ENCODE measurements at places on chromosomes 6 and 20.
A peak's percentile ranks its signal among the peaks of the same experiment; 100 is the strongest.

DNA sequence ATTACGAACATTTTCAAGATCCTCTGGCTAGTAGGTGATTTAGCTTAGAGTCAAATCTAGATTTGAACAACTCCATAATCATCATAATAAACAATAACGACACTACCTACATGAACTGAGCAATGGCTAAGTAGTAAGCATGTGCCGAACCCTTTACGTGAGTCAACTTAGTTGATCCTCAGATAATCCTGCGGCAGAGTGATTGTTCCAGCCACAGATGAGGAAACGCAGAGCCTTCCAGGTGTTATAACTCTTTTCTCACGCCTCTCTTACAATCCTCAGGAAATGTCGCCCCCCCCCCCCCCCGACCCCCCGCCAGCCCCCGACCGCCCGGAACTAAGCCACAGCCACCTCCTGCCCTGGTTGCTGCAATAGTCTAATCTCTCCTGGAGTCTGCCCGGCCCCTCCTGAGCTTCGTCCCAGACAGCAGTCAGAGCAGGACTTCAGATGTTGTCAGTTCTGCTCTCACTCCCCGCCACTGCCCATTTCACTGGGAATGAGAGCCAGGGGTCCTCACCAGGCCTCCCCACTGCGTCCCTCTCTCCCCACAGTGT lies 141.5 kb upstream of the AGPAT4 start:
- DNase-seq = peak; percentile 64

DNA sequence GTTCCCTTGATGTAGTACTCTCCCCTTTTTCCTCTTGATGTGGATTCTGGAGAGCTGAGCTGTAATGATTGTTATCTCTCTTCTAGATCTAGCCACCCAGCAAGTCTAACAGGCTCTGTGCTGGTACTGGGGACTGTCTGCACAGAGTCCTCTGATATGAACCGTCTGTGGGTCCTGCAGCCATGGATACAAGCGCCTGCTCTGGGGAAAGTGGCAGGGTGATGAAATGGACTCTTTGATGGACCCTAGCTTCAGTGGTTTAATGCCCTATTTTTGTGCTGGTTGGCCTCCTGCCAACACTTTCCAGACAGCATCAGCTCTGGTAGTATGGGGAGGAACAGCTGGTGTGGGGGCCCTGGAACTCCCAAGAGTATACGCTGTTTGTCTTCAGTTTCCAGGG lies 216.3 kb downstream of the ADGRG6 start:
- DNase-seq = no peak

DNA sequence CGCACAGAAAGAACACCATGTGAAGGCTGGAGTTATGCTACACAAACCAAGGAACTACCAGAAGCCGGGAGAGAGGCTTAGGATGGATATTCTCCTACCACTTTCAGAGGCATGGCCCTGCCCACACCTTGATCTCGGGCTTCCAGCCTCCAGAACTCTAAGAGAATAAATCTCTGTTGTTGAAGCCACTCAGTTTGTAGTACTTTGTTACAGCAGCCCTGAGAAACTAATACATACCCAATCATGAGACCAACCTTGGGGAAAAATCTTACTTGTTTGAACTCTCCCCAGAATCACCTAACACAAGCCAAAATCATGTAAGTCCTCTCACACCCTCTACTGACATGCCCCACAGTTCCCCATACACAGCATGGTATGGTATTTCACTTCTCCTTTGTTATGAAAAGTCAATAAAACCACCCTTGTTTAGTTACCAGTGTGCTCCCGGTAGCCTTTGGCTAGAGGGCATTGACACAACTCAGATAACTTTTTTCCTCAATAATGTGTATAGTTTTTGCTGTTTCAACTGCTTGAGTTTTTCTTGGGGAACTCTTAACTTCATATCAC lies 40.7 kb upstream of the SLC2A12 start:
- DNase-seq = no peak

- DNase-seq = no peak
Observed at GRCh38 chr6:90192857-90193256, 103.8 kb downstream of the BACH2 start.

DNA sequence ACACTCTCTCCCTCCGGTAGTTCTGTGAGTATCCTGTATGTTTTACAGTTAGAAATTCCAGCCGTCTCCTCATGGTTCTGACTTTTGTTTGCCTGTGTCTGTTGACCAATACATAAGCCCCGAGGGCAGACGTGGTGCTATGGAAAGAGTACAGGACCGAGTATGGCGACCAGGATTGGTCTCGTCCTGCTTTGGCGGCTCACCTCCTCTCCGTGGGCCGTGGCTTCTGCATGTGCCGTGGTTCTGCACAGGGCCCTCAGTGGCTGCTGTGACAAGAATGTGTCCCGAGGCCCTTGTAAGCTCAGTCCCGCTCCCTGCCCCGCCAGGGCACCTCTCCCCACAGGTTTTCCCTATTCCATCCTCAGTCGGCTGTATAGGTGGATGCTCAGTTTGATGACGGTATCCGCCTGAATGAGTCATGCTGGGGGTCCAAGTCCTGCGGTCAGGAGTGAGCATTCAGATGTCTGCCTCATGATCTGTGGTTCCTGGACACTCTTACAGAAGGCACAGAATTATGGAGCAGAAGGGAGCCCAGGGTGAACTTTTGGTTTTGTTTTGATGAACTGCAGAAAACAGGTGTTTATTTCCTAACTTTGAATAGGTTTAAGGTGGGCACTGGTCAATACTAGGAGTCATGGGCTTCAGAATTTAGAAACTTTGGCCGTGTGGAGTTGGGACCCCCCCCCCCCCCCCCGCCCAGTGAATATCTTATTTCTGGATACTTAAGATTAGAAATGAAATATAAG lies 1.2 kb downstream of the ARFGAP1 start:
- peak; percentile 91 for DNase-seq

- no peak for DNase-seq
Observed at GRCh38 chr6:100680163-100680562, 201.0 kb downstream of the ASCC3 start.

DNA sequence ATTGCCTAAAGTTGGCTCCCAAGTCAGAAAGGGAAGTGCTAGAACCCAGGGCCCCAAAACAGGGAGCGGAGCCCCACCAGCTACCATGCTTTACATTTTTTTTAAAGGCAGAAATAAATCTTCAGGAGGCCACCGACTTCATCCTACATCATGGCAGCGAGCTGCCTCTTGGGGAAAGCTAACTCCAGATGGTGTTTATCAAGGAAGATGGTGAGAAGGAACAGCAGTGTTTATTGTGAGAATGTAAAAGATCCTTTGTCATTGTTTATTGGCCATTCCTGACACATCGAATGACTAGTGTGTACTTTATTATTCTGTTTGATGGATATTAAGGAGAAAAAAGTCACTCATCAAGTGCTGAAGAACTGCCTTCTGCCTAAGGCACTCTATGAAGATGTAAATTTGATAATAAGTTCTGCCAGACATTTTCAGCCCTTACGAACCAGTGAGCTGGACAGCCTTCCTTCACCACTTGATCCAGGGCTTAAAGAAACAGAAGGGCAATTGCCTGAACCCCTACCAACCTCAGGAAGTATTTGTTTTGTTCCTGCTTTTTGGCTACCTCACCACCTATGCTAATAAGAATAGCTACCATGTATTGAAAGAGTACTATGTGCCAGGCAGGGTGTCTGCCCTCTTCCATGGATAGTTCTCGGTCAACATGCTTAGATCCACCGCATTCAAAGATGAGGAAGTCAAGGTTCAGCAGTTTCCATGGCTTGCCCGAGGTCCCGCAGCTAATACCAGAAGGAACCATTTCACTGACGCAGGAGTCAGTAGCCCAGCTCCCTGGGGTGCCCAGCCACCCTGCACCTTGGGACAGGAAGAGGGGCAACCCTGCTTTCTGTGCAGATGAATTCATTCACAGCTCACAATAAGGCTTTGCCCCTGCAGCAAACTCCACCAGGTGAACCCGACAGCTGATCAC lies 194.7 kb upstream of the RREB1 start:
- DNase-seq = no peak

DNA sequence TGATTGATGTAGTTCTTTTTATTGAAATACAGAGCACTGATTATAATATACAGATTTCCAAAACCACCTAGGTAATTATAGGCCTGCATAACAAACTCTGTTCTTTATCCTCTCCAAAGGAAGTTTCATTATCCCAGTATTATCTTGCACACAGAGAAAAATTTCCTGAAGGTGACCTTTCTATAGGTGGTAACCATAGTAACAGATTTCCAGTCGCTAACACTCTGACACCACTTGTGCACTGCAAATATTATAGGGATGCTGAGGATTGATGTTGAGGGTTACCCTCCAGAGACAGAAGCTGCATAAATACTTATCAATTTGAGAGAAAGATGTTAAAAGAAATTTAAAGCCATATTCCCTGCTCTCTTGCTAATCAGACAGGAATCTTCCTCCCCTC lies 274.5 kb upstream of the NRSN1 start:
- no peak for DNase-seq

GRCh38 chr6:167570460-167571400 lies 245.8 kb downstream of the TTLL2 start:
- no peak for DNase-seq

GRCh38 chr6:162056745-162057144 lies 670.8 kb downstream of the PRKN start:
- DNase-seq = peak; percentile 27

DNA sequence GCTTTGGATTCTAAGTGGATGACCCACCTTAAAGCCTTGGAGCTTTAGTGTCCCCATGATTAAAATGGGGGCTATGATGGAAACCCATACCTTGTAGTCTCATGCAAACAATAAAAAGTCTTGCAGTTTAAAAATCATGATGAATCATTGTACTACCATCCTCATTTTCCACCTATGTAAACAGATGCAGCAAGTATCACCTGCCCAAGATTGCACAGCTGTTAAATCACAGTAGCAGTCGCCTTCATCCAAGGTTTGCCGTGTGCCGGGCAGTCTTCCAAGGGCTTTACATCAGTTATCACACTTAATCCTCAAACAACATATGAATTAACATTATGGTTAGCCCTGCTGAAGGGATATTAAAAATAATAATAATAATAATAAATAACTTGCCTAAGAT lies 210.3 kb downstream of the FOXA2 start:
- DNase-seq = no peak

- DNase-seq = no peak
Observed at GRCh38 chr20:51710361-51710894, 57.8 kb downstream of the ATP9A start.

- peak; percentile 59 for DNase-seq
Observed at GRCh38 chr6:42404484-42404883, 47.2 kb downstream of the TRERF1 start.

DNA sequence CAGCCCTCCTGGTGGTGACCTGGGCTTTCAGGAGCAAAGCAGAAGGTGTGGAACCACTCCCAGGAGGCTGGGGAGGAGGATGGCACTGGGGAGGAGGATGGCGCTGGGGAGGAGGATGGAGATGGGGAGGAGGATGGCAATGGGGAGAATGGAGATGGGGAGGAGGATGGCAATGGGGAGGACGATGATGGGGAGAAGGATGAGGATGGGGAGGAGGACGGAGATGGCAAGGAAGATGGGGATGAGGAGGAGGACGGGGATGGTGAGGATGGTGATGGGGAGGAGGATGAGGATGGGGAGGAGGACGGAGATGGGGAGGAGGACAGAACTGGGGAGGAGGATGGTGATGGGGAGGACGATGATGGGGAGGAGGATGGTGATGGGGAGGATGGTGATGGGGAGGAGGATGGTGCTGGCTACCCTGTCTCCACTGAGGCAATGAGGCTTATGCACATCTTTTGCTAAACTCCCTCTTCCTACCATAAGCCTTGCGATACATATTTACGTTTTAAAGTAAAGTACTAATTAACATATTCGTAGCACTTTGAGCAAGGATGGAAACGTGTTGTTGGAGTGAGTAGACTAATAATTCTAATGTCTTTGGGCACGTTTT lies 7.4 kb downstream of the SMOC2 start:
- no peak for DNase-seq

GRCh38 chr6:149362289-149362688 lies 37.8 kb upstream of the SUMO4 start:
- DNase-seq = no peak

DNA sequence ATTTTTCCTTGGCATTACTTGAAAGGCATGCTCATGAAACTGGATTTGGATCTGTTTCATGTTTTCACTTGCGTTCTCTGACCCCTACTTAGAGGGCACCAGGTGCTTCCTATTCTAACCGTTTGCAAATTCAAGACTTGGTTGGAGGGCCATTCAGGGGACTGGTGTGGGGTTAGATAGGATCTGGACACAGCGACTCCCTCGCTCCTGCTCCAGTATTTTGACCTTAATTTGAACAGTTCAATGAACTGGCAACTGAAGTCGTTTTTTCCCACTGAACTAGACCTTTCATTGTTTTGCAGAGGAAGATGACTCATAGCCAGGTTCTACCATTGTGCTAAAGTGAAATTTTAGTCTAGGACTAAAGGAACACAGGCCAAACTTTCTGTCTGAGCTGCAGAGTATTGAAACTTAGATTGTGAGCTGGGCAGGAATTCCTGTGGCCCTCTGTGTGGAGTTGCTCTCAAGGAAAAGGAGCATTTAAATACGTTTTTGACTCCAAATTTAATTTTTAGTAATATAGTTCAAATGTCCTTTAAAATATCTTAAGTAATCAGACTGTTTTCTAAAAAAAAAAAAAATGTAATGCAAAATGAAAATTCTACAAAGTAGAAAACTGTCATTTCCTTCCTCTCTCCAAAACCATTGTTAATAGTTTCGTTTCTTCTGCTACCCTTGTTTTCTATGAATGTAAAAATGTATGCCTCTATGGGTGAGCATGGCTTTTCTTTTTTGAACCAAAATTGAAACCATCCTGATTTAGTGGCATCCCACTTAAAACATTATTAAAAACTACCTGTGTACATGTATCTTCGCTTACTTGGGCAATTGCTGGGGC lies 64.8 kb downstream of the UTRN start:
- DNase-seq = peak; percentile 74

GRCh38 chr6:158879180-158879579 lies 60.0 kb upstream of the EZR start:
- DNase-seq = peak; percentile 85

Data from iris pigment epithelial cell (primary cell).